ENCODE measurements at places on chromosomes 4 and X. TPM values are rescaled to one million over a fixed set of nuclear protein-coding genes. Genes with fewer than 3 reads are reported as not detected.

VCX gene
- not detected for total RNA-seq

SNCA gene
- total RNA-seq = 27.3 TPM

OTUD6A gene
- not detected for total RNA-seq

BTK gene
- 4.4 TPM for total RNA-seq

CSAG3 gene
- total RNA-seq = not detected
